ENCODE measurements at places on chromosomes 5 and 9.

GRCh38 chr9:79357194-79357593, 214.6 kb upstream of the TLE4 start:
- no peak for DNase-seq

GRCh38 chr9:71901695-71902597, 9.0 kb downstream of the ABHD17B start:
- no peak for DNase-seq

DNA sequence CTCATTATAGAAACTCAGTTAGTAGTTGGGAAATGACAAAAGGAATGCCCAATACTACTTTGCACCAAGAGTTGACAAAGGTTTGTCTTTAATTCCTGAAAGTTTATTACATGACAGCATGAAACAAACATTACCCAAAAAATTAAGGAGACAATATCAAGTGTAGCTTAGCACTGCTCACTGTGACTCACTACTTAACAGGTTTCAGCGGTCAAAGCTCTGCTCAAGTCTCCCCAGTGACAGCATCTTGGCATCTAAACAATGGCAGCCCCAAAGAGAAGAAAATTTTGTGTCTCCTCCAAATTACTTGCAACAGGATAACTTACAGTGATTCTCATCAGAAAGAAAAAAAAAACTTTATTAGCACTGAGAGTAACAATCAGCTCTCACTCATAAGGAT, 1030.2 kb downstream of the EFNA5 start:
- DNase-seq: no peak

GRCh38 chr9:78167356-78167755, 68.5 kb upstream of the CEP78 start:
- no peak for DNase-seq

DNA sequence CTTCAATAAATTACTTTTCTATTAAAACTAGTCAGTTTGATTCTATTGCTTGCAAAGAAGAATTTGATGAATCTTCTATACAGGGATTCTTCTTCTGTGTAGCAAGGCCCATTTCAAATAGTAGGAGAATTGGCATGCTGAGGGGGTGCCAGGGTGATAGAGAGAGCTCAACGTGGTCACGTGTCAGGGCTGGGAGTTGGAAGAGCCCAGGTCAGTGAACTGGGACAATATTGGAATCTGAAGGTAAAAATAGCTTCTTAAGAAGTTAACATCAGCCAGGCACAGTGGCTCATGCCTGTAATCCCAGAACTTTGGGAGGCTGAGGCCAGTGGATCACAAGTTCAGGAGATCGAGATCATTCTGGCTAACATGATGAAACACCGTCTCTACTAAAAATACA, 64.1 kb upstream of the TLE1 start:
- DNase-seq: no peak

GRCh38 chr5:142874540-142874939, 104.4 kb downstream of the ARHGAP26 start:
- no peak for DNase-seq

DNA sequence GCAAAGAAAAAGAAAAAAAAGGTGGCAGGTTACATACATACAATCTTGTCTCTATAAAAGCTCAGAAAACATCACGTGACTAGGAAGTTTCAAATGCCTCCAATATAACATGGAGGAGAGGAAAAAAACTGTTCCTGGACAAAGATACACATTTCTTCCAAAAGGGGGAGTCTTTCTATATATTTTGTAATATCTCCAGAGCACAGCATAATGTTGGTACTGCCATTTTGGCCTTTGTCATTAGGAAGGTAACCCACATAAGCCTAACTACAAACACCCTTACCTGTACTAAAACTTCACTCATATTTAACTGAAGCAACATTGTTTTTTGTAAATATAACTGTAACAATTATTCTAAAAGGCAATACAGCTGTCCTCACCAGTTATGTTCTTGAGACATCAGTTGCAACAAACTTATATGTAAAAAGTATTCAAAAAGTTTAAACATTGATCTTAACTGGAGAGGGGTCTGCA, 1.2 kb upstream of the BTF3 start:
- DNase-seq: no peak

DNA sequence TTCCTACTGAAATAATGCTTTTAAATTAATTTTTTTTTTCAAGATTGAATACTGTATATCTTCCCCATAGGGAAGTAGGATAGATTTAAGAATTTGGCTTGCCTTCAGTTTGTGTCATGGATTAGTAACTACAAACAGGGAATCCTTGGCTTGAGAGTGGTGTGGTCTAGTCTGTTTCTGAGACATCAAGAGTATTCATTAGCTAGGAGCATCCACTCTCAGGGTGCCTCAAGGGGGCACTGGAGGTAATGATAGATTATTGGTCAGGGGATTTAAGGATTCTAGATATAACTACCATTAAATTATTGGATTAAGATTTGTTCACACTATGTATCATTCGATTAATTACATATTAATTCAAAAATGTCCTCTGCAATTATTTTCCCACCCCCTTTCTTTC, 91.8 kb upstream of the TXNDC8 start:
- DNase-seq: no peak

DNA sequence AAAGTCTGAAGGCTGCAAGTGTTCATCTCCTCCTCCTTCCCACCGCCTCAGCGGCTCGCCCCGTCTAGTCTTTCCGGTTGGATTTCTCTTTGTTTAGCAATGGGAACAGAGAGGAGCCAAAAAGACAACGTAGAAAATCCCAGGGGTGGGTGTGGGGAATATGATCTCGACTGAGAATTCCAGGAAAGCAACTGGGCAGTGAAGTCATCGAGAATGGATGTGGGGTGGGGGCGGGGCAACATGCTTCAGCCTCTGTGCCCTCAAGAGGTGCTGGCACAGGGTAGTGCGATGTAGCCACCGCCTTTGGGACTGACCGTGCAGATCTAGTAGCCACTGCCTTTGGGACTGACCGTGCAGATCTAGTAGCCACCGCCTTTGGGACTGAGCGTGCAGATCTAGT, 12.9 kb downstream of the MSX2 start:
- DNase-seq: no peak
